Stimulated activated CD4-positive, alpha-beta T cell treated with anti-CD3 and anti-CD28 coated beads, TNF-alpha, amount 100 ng/mL, for 4 hours (primary cell): ENCODE measurements at places on chromosomes 12 and 14.

DNA sequence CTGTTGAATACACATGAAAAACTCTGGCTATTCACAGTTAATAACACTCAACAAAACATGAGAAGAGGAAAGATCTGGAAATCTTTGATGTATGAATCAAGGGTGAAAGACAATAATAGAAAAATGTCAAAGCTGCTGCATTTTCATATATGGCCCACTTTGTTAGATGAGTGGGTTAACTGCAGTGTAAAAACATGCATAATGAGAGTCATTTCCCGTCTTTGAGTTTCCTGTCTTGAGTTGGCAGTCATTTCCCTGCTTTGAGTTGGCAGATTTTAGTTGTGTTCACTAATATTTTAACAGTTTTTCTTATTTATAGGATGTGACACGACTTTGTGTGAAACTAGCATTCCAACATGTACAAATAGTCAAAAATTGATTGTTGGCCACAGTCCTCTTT is 87.9 kb upstream of the PTPRQ start:
- DNase-seq: no peak

GRCh38 chr12:124557518-124558223 is 9.7 kb downstream of the NCOR2 start:
- no peak for DNase-seq

DNA sequence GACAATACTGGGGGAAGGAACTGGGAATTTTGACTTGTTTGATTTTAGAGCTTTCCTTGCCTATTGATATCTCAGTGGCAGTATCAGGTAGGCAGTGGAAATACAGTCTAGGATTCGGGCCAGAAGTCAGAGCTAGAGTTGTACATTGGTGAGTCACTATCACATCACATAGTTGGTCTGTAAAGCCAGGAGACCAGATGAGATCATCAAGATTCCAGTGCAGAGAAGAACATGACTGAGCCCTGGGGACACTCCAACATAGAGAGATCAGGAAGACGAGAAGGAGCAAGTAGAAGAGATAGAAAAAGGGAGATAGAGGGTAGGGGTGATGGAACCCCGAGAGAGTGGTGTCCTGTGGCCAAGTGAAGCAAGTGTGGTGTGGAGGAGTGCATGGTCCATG is 46.6 kb upstream of the NR1H4 start:
- DNase-seq: no peak

DNA sequence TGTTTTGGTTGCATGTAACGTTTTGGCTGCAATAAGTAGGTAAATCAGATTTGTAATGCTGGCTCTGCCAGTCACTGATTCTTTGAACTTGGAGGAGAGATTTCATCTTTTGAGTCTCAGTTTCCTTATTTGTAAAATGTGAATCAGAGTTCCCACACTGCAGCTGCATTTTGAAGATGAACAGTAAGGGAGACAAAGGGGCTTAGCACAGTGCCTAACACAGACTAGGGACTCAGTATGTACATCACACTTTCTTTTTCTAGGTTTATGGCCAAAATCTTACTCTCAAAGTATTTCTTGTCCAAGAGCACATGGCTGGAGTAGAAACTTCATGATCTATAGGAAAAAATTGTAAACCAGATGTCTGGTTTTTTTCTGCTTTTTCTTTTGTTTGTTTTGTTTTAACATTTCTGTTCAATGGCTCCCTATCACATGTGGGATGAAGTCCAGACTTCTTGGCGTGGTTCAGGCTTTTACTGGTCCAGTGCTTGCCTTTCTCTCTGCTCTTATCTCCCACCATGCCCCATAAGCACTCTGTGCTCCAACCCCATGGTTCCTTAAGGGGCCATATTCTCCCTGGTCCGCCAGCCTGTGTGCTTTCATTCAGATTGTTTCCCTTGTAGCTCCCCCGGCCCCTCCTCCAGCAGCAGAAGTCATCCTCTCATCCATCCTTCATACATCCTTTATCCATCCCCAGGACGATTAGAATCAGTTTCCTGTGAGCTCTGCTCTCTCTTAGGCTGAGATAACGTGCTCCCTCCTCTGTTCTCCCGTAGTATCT is 58.0 kb downstream of the SYNE2 start:
- no peak for DNase-seq

DNA sequence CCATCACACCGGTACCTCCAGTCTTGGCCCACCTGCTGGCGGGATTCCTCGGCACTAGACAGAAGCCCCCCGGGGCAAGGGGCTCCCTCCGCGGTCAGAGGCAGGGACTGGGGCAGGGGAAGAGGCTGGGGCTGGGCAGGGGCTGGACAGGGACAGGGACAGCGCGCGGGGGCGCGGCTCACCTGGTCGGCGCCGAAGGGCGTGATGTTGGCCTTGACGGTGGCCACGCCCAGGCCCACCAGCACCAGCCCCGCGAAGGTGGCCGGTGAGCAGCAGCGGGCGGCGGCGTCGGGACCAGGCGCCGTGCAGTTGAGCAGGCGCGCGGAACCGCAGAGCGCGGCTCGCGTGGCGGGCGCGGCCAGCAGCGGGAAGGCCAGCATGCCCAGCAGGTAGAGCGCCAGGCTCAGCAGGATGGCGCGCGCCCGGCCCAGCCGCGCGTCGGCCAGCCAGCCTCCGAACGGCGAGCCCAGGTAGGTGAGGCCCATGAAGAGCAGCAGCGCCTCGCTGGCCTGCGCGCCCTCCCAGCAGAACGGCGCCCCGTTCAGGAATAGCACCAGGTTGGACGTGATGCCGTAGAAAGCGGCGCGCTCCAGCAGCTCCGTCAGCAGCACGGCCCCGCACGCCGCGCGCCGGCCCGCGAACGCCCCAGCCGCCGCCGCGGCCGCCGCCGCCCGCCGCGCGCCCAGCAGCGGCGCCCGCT is 392 bp downstream of the SLC15A4 start:
- peak; percentile 16 for DNase-seq

DNA sequence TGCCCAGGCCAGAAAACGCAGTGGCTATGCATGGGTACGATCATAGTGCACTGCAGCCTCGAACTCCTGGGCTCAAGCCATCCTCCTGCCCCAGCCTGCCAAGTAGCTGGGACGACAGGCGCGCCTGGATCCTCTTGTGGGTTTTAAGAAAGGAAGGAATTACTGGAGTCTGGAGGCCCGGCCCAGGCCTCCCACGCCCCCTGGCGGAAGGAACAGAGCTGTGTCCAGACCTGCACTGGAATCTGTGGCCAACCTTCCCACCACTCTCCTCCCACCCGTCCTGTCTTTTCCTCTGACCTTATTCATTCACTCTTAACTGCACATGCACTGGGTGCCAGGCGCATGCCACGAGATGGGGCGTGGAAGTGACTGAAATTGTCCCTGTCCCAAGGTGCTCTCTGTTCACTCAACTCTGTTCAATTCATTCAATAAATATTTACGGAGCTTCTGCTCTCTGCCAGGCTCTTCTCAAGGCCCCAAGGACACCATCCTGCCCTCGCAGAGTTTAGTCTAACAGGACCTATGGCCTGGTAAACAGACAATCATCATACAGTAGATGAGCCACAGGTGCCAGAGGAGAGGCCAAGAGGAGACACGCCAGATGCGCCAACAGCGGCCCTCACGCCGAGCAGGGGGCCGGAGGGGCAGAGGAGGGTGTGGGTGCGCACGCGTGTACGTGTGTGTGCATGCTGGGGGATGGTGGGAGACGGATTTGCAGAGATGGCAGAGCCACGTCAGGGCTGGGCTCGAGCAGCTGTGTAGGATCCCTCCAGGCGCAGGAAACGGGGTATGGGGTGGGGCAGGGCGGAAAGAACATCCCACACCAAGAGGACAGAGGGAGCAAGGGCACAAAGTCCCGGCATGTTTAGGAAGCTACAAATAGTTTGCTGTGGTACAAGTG is 13.7 kb upstream of the TMEM106C start:
- DNase-seq: peak; percentile 24

DNA sequence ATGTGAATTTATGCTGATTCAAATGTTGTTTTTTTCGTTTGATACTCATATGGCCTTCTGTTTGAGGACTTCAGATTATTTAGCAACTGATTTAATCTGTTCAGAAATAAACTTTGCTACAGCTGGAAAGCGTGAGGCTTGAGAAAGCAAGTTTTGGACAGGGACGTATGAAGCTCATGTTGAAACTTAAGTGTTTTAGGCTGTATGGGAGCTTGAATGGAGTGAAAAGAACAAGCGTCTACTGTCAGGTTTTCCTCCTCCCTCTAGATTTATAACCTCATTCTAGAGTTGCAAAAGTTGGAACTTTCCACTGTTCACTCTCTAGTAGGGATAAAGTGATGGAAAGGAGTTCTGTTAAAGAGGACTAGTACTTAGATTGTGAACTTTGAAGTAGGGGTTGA is 1.0 kb downstream of the PRPF39 start:
- no peak for DNase-seq

- no peak for DNase-seq
Observed at GRCh38 chr14:30069536-30069935, 141.9 kb upstream of the PRKD1 start.

- DNase-seq: no peak
Observed at GRCh38 chr12:52216100-52216499, 16.9 kb upstream of the KRT7 start.

DNA sequence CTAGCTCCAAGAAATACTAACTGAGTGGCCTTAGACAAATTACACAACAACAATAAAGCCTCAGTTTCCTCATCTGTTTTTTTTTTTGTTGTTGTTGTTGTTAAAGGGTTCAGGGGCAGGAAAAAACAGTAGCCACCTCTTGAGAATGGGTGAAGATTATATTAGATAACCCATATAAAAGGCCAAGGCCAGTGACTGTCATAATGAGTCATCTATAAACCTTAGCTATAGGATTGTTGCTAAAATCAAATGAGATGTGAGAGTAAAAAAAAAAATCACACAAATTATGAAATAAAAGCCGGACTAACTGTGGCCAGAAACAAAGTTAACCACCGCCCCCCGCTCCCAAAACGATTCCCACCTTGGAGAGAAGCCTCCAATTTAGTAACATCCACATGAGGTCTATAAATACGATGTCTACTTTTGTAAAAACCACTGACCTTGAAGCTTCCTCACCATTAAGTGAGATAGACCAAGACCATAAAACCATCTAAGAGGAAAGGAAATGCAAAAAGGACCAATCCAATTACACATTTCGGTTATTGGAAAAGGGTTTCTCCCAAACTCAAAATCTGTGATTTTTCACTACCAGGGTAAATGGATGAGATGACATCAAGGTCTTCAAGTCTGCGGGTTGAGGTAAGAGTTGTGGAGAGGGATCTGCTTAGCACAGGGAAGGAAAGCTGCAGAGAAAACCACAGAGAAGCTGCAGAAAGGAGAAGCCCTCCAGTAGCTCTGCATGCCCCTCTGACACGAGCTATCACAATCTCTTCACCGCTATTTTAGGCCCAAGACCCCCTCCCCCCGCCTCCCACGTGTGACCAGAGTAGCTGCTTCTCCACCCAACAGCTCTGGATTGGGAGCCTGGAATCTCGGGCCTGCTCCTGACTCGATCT is 1.0 kb downstream of the NAA25 start:
- no peak for DNase-seq

GRCh38 chr12:124323771-124324530 is 29.1 kb downstream of the RFLNA start:
- DNase-seq: no peak

DNA sequence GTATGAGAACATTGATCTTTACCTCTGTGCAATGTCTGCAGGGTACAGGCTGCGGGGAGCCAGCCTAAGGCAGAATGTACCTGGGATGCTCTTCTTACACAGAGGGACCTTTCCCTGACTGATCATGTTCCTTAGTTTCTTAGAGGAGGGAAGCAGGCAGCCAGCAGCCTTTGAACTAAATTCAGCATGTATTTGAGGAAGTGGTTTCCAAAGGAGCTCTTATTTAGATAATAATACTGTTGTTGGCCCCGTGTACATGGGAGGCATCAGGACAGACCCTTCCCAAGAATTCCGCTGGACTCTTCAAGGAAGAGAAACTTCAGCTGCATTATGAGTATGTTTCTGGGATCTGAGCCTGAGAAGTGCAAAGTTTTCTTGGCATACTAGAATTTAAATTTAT is 98.8 kb downstream of the CCDC92 start:
- DNase-seq: no peak

DNA sequence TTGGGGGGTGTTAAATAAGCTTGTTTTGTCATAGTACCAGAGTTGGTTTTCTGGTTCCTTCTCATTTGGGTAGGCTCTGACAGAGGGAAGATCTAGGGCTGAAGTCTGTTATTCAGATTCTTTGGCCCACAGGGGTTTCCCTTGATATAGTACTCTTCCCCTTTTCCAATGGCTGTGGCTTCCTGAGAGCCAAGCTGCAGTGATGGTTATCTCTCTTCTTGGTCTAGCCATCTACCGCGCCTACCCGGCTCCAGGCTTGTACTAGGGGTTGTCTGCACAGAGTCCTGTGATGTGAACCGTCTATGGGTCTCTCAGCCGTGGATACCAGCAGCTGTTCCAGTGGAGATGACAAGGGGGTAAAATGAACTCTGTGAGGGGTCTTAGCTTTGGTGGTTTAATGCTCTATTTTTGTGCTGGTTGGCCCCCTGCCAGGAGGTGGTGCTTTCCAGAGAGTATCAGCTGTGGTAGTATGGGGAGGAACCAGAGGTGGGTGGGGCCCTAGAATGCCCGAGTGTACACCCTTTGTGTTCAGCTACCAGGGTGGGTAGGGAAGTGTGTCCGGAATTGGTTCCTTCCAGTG is 209.7 kb downstream of the GPHN start:
- no peak for DNase-seq

- DNase-seq: no peak
Observed at GRCh38 chr12:16218234-16218633, 59.3 kb downstream of the SLC15A5 start.

GRCh38 chr14:59214702-59215302 is 26.3 kb downstream of the DAAM1 start:
- no peak for DNase-seq

- DNase-seq: no peak
Observed at GRCh38 chr12:129530984-129531383, 372.8 kb downstream of the TMEM132D start.

- no peak for DNase-seq
Observed at GRCh38 chr12:23253191-23253590, 628.2 kb downstream of the ETNK1 start.

DNA sequence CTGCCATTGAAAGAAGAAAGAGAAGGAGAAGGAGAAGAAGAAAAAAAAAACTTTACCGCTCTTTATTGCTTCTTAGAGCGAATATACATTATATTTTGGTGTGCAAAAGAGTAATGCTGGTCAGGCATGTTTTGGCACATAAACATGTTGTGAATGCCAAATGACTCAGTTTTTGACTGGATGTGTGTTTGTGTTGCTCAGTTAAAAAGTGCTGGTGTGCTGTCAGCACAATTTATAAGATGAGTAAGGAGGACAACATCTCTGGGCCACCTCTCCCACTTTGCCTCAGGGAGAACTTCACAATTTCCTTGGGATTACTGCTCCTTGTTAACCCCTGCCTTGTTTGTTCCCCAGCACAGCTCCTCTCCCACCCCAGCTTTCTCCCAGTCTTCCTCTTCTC is 584.8 kb downstream of the ETNK1 start:
- no peak for DNase-seq

GRCh38 chr12:46711756-46712155 is 114.0 kb downstream of the SLC38A4 start:
- no peak for DNase-seq

- no peak for DNase-seq
Observed at GRCh38 chr12:81573228-81573627, 185.9 kb downstream of the PPFIA2 start.

GRCh38 chr12:62805517-62805916 is 129.4 kb downstream of the PPM1H start:
- no peak for DNase-seq
